RPMI7951 (cell line): ENCODE measurements at places on chromosomes 5 and 9. TPM values are rescaled to one million over a fixed set of nuclear protein-coding genes. Genes with fewer than 3 reads are reported as not detected.

Gene IL13
- not detected in 2 replicates for total RNA-seq

DNA sequence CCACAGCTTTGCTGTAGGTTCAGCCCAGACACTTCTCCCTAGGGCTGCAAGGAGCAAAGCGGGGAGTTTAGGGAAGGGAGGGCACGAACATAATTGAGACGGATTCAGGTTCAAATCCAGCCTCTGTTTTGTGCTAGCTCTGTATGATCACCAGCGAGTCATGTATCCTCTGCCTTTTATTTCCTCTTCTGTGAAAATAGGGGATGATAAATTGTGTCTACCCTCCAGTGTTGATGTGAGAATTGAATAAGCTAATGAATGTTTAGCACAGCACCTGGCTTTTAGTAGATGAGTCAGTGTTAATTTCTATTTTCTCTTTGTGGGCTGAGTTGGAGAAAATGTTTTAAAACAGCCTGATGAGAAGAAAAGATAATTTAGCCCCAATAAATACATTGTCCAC lies 6.2 kb downstream of the MLANA start:
- DNase-seq = no peak

DNA sequence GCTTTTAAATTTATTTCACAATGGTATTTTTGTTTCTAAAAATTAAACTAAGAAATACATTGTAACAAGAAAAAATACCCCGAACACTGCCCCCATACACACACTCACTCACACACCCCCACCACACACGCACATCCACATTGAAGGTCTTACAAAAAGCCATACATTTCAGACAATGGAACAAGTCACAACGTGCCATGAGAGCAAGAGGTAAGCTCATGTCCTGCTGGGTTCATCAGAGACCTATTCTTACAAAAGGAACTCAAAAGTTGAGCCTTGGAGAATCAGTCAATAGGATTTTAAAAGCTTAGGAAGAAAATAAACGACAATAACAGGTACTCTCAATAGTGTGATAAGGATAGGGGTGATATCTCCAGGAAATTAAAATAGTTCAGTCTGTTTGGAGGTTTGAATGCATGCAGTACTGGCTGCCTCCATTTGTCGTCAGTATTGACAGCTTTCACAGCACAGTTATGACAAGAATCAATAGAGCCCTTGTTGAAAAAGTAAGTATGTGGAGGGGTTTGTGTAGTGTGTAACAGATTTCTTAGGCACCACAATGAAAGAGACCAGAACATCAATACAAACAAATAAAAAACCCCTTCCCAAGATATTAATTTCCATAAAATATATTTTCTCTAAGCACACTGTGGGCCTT lies 1826.2 kb upstream of the CDH6 start:
- DNase-seq = no peak

Gene MRPS2
- 18.1 and 25.2 TPM in 2 replicates for total RNA-seq

GRCh38 chr9:83775932-83776331 lies 41.6 kb downstream of the GKAP1 start:
- no peak for DNase-seq

Gene WNK2
- total RNA-seq = not detected in 2 replicates

DNA sequence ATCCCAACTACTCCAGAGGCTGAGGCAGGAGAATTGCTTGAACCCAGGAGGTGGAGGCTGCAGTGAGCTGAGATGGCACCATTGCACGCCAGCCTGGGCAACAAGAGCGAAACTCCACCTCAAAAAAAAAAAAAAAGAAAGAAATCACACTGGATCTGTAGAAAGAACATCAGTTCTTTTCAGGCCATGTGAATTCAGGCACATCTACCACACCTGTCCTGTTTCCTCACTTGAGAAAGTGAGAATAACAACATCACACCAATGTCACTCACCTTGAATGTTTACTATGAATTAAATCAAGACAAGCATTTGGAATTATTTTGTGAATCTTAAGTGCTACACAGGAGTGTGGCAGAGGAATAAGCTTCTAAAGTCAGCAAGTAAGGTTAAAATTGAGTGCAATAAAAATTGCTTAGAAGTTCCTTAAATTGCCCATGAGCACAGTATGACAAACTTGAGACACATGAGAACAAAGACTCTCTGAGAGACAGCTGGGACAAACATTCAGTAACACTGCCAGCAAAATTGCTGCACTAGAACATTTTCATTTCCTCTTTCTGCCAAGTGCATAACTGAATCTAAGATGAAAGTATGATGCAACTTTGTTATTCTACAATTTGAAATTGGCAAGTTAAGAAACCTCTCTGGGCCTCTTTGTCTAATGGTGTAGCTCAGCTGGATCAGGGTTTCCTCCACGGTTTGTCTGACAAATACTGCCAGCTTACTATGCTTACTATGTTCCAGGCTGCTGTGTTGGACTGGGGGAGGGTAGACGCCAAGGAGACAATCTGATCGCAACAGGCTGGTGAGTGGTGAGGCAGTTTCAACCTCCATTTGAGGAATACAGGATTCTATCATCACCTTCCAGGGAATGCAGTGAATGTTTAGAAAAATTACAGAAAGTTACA lies 1.9 kb upstream of the RIC1 start:
- peak; percentile 40 for DNase-seq
